ENCODE measurements at places on chromosomes 11 and 22. TPM values are rescaled to one million over a fixed set of nuclear protein-coding genes. Genes with fewer than 3 reads are reported as not detected.

DNA sequence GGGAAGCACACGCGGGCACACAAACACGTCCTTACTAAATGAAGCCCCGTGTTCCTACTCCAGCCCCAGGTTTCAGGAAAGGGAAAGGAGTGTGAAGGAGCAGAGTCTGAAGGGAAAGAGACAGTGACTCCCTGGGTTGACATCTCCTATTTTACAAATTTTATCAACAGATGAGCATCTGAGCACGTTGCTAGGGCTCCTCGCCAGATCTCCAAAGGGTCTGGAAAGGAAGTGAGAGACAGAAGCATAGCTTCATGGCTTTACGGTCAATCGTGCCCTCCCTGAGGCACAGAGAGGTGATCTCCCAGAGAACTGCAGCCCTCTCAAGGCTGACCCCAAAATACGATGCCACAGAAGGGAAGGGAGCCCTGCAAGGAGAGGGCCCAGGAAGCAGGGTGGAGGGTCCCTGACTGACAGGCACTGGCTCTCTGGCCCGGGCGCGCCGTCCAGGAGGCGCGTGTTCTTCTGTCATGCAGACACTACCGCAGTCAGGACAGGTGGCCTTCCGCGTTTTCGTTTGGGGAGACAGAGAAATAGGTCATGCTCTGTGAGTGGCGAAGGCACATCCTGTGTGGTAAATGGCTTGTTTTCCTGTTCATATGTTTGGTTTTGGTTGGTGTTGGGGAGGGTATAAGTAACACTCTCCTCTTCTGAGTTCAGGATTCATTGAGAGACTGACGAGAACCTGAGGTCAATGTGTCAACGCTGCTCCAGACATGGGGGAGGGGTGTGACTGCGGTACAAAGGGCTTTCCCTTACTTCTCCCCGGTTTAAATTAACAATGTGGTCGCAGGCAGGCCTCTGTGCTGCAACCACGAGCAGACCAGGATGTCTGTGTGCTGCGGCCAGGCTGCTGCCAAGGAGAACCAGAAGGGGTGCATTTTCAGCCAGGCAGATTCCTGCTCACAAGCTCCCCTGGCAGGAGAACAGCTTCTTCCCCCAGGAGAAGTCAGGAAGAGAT lies 813.3 kb downstream of the OPCML start:
- no peak overlapping the region for H3K4me3 ChIP-seq
- no peaks in the 10 kb centered on the region for H3K27me3 ChIP-seq
- H3K36me3 ChIP-seq: no peaks in the 10 kb centered on the region
- H3K4me1 ChIP-seq: no peaks in the 10 kb centered on the region
- peak; percentile 2 for DNase-seq
- H3K27ac ChIP-seq: no peak overlapping the region

The SLC7A4 gene
- total RNA-seq: not detected

DNA sequence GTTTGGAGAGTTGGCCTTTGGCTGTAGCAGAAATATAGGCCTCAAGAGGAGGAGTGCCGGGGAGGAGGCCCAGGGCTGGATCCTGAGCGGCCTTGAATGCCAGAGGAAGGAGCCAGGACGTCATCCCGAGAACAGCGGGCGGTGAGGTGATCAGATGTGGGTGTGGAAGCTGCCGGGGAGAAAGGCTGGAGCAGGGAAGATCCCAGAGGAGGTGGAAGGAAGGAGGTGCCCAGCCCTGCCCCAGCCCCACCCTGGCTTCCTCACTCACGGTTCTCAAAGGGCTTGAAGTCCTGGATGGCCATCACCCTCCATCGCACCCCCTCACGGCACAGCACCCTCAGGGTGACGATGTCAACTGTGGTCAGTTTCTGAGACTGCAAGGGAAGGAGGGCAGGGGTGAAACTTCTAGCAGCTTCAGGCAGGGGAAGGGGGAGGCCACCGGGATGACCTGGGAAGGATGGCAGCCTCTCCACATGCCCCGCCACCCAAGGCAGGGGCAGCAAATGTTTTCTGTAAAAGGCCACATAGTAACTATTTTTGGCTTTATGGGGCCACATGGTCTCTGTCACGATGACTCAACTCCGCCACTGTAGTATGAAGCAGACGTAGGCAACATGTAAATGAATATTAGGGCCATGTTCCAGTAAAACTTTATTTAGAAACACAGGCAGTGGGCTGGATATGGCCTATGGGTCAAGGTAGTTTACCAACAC lies 10.7 kb downstream of the IL2RB start:
- no peaks in the 10 kb centered on the region for H3K36me3 ChIP-seq
- no peak overlapping the region for H3K27ac ChIP-seq
- no peak for DNase-seq
- no peaks in the 10 kb centered on the region for H3K4me1 ChIP-seq
- H3K4me3 ChIP-seq: no peak overlapping the region

GRCh38 chr22:27441706-27442475 lies 359.7 kb downstream of the MN1 start:
- no peak overlapping the region for H3K4me3 ChIP-seq
- H3K36me3 ChIP-seq: no peaks in the 10 kb centered on the region
- DNase-seq: no peak
- H3K4me1 ChIP-seq: no peaks in the 10 kb centered on the region

DNA sequence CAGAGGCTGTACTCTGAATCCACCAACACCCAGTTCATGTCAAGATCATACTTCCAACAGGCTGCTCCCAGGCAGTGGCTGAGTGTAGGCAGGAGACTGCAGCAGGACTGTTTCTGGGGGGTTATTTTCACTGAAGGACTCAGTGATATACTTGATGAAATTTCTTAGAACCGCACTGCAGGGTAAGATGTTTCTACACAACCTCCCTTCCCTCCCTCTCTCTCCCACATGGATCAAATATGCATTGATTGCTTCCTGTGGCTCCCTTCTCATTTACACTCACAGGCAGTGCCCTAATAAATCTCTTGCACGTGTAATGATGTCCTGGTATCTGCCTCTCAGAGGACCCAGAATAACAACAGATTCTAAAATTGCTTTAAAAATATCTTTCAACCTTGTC lies 251.3 kb upstream of the CCDC179 start:
- no peaks in the 10 kb centered on the region for H3K36me3 ChIP-seq
- no peaks in the 10 kb centered on the region for H3K27me3 ChIP-seq
- DNase-seq: no peak
- H3K4me1 ChIP-seq: no peaks in the 10 kb centered on the region

DNA sequence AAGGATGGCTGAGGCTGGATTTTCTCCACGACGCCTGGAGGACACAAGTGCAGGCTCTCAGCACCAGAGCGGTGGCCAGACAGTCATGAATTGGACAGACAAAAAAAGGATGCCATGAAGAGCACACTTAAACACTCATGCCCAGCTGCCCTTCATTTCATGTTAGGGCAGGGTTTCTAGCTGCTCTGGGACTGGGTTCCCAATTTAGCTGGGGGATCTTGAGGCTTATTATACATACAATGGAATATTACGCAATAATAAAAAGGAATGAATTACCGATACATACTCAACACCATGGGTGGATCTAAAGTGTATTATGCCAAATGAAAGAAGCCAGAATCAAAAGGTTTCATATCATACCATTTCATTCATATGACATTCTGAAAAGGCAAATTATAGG lies 512.1 kb upstream of the LRRC4C start:
- no peaks in the 10 kb centered on the region for H3K36me3 ChIP-seq
- H3K27ac ChIP-seq: no peak overlapping the region
- no peak for DNase-seq
- H3K4me3 ChIP-seq: no peak overlapping the region
- H3K4me1 ChIP-seq: no peaks in the 10 kb centered on the region
- H3K27me3 ChIP-seq: no peaks in the 10 kb centered on the region

GRCh38 chr11:61973476-61974162 lies 6.2 kb upstream of the FTH1 start:
- H3K4me3 ChIP-seq: no peak overlapping the region
- H3K27ac ChIP-seq: no peak overlapping the region
- no peak for DNase-seq
- peaks cover 30% of the 10 kb centered on the region for H3K4me1 ChIP-seq
- no peaks in the 10 kb centered on the region for H3K36me3 ChIP-seq

DNA sequence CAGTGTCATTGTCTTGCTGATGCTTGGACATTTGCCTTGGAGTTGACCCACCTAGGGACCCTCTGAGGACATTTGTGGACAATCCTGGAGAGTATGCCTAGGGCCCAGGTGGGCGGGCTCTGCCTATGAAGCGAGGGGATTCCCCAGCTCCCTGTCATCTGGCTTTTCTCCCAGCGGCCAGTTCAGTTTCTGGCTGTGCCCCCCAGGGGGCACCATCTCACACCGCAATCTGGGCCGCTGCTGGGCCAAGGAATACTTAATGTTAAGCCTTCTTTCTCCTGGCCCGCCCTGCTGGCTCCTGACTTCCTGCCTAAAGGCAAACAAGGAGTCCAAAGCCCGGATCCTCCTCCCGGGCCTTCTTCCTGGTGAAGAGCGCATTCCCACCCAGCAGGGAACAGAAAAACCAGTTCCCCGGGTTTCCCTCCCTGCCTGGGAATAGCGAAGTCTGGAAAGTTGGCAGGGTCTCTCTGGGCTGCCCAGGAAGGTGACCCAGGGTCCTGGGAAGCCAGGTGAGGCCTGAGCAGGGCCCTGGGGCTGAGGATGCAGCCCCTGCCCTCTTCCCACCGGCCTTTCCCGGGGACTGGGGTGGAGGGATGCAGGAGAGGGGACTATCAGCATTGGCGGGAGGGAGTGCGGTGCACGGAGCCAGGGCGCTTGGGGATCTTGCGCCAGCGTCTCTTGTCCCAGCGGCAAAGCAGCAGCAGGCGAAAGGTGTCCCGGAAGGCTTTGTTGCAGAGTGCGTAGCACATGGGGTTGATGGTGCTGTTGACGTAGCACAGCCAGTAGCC lies 11.9 kb downstream of the CHRM1 start:
- H3K27ac ChIP-seq: no peak overlapping the region
- peak; percentile 23 for DNase-seq
- no peaks in the 10 kb centered on the region for H3K4me1 ChIP-seq
- H3K4me3 ChIP-seq: no peak overlapping the region

The GPR83 gene
- total RNA-seq: 0.37 TPM

DNA sequence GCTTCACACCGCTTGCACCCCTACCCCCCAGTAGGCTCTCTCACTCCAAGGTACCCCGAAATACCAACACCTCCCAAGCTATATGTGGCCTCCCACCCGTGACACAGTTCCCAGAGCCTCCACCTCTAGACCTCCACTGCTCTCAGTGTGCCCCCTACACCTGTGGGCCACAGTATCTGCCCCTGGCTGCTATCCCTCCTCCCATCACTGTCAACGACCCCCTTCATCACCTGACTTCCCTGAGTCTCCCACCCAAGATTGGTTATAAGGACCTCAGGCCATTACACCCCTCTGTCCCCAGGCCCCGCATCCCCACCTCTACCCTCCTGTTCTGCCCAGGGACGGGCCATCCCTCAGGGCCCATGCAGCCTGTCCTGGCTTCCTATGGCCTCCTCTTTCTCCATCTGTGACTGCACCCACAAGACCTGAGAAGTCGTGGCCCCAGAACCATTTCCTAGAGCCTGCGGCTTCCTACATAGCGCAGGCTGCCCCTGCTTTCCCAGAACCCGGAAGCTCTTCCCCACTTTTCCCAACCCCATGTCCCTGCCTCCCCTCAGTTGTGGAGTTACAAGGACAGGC lies 734 bp downstream of the ACR start:
- H3K4me1 ChIP-seq: no peaks in the 10 kb centered on the region
- H3K36me3 ChIP-seq: no peaks in the 10 kb centered on the region
- DNase-seq: no peak
- no peak overlapping the region for H3K27ac ChIP-seq

GRCh38 chr11:57527056-57527631 lies 3.4 kb downstream of the TIMM10 start:
- H3K27me3 ChIP-seq: no peaks in the 10 kb centered on the region
- peaks cover 13% of the 10 kb centered on the region for H3K4me1 ChIP-seq
- H3K27ac ChIP-seq: no peak overlapping the region
- no peak overlapping the region for H3K4me3 ChIP-seq
- peaks cover 12% of the 10 kb centered on the region for H3K36me3 ChIP-seq
- peak; percentile 78 for DNase-seq

- H3K27me3 ChIP-seq: no peaks in the 10 kb centered on the region
- H3K36me3 ChIP-seq: no peaks in the 10 kb centered on the region
- peak; percentile 67 for DNase-seq
- peak within 1 kb of the TSS; percentile 72 for H3K4me3 ChIP-seq
Observed at GRCh38 chr22:44024288-44024921, at the start of gene PARVB. TSS of gene PARVB (plus strand) at chr22:44024302. CDS start at chr22:44024340, 38 bp downstream.

The MRGPRD gene
- not detected for total RNA-seq

DNA sequence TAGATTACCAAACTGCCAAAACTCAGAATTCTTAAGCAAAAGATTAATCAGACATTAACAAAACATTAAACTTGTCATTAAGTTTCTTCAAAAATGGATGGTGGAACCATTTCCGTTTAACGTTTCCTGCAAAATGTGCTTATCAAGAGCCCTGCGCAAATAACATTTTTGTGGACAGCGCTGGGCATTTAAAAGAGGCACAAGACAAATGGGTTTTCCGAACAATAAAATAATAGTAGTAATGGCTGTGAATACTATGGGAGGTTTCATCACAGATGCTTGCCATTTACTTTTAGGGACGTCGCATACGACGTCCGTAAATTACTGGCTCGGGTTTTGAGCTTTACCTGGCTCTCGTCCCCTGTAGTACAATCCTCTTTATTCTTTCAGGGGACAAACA lies 1.1 kb downstream of the NPAT start:
- no peaks in the 10 kb centered on the region for H3K27me3 ChIP-seq
- peaks cover 19% of the 10 kb centered on the region for H3K36me3 ChIP-seq
- no peak for DNase-seq
- peaks cover 59% of the 10 kb centered on the region for H3K4me1 ChIP-seq
- H3K27ac ChIP-seq: peak overlapping the region; percentile 99

The ARHGAP8 gene
- 0.37 TPM for total RNA-seq

The LRRN4CL gene
- 0.25 TPM for total RNA-seq

DNA sequence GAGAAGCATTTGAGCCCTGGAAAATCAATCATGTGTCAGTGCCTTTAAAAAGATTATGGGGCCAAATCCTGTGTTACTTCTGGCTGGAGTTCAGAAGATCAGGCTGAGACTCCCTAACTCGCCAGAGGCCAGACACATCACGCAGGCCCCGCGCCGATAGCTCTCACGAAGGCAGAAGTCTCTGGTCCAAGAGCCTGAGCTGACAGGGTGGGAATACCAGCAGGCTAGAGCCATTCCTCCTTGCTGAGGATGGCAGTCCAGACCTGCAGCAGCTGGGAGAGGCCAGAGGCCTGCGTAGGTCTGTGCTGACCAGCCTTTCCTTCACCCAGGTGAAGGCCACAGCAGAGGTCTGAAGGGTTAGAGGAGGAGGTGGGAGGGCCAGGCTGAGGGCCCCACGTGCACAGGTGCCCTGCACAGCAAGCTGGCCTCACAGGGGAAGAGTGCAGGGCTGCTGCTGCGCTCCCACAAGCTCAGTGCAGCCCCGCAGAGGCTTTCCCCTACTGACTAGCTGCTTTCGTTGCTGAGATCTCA lies 52.9 kb downstream of the ST14 start:
- no peak overlapping the region for H3K27ac ChIP-seq
- peaks cover 10% of the 10 kb centered on the region for H3K4me1 ChIP-seq
- H3K4me3 ChIP-seq: no peak overlapping the region

DNA sequence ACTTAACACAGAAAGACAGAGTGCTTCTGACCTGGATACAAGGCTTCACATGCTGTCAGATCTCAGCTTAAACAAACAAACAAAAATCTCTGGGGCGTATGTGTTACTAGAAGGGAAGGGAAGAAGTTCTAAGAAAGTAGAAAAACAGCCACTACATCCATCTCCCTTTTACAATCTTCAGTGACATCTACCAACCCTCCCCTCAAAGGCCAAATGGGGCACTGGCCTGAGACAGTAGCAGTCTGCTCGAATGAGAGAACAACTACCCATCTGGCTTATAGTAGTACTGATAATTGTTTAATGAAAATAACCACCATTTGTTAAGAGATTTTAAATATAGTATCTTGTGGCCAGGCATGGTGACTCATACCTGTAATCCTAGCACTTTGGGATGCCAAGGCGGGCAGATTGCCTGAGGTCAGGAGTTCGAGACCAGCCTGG lies 29.4 kb downstream of the CCDC83 start:
- no peak overlapping the region for H3K4me3 ChIP-seq
- no peaks in the 10 kb centered on the region for H3K36me3 ChIP-seq
- DNase-seq: no peak
- no peaks in the 10 kb centered on the region for H3K27me3 ChIP-seq
- no peak overlapping the region for H3K27ac ChIP-seq
- H3K4me1 ChIP-seq: no peaks in the 10 kb centered on the region
